ENCODE measurements at places on chromosomes 1 and 21.

DNA sequence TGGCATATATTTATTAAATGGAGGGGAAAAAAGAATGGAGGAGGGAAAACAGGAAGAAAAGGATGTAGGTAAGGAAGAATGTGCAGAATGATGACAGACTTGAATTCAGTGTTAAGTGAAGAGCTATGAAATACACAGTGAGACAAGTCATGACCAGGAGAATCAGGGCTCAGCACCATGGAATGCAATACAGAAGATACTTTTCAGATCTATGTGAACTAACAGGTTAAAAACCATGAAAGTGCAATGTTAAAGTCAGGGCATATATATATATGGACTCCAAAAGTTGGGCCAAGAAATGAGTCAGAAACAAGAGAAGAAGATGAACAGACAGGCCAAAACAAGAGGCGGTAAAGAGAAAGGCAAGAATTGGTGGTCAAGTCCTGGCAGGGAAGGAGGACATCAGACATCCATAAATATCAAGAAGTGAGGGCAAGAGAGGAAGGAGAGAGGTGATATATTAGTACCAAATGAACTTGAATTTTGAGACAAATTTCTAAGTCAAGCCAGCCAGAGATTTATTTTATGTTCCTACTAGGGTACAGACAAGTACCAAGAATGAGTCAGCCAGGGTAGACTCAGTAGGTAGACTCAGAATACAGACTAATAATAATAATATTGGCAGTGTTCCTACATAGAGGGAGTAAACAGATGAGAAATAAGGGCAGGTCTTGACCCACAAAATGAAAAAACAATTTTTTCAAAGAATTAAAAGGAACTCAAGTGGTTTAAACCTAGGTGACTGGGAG, 39.5 kb upstream of the MCOLN3 start:
- no peak for DNase-seq

DNA sequence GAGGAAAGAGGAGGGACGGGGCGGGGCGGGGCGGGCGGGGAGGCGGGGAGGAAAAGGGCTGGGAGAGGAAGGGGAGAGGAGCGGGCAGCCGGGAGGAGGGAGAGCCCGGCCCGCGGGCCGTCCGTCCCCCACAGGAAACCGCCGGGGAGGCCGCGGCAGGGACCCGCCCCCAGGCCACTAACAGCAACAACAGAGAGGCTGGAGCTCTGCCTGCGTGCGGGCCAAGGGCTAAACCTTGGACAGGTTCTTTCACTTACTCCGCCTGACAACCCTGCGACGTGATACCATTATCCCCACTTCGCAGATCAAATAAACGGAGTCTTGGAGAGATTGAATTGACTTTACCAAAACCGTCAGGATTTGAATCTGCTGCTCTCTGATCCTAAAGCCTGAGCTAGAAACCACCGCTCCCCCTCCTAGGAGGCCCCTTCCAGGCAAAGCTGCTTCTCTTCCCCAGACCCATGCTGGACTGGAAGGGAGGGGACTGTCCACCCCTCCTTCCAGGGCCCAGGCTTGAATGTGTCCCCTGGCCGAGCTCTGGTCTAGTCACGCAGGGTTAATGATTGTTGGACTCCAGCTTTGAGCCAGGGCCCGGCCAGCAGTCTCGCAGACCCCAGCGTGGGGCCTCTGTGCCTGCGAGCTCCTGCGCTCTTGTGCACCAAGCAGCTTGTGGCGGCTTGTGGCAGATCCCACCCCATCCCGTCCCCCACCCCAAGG, at the start of gene EVA1B:
TSS of gene EVA1B (minus strand) at position 10 of the 717 bp plus-strand sequence. CDS start 608 bp downstream, outside the sequence.
- DNase-seq = peak; percentile 70

GRCh38 chr1:39733161-39733560, 5.5 kb upstream of the PPIE start:
- no peak for DNase-seq

DNA sequence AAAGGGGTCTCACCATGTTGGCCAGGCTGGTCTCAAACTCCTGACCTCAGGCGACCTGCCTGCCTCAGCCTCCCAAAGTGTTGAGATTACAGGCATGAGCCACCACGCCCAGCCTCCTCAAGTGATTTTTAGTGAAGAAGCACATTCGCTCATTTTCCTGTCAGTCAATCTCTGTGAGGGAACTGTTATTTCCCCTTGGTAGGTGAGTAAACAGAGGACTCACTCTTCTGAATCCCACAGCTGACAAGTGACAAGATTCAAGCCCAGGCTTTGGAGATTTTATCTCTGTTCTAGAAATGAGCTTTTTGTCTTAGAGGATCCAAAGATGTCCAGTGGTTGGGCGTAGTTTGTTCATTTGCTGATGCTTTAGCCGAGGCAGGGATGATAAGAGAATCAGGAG, 43.9 kb upstream of the TACSTD2 start:
- no peak for DNase-seq

GRCh38 chr1:34479731-34480130, 275.1 kb upstream of the GJB5 start:
- DNase-seq = no peak

- peak; percentile 71 for DNase-seq
Measured at GRCh38 chr1:212760126-212760823, 31.3 kb downstream of the NSL1 start.

GRCh38 chr1:9086796-9087195, 17.4 kb upstream of the SLC2A5 start:
- DNase-seq = no peak

DNA sequence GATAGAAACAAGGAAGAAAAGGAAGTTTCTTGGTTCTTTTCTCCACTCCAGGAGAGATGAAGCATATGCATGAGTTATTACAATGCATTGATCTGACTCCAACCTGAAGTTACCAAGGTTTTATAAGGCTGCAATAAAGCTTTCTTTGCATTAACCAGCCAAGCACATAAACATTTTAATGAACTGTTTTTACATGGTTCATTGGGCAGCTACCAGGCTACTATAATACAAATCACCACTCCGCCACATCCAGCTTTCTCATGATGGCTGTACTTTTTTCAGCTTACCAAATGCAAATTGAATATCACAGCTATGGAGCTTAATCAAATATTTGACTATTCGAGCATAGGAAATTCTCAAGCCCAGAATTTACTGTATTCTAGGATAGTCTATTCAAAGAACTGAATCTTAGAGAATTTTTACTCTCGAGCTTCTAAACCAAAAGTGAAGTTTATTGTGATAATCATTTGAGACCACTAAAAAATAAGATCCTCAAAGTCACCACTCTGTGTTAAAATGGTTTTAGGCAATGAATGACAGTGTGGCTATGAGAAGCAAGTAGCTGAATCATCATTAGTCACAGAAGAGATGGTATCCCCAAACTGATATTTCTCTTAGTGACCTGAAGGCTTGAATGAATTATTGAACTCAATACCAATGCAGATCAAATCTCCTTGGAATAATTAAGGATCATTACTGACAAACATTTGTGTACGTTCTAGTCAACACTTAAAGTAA, 58.6 kb upstream of the ZNF281 start:
- DNase-seq = no peak

GRCh38 chr1:171643156-171643555, 9.3 kb downstream of the MYOC start:
- DNase-seq = no peak

DNA sequence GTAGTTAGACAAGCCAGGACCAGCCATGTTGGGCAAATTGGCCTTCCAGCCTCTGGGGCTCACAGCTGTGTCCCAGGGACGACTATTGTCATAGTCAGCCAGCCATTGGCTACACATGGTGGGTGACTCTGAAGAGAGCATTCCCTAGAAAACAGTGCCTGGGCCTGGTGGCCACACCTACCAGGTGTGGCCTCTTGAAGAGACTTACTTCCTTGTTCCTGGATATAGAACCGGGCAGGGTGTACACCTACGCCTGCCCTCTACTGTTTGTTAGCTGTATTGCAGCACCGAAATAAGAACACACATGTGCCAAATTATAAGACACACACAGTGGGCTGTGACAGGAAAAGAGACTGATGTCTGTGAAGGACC, 134.6 kb upstream of the ARHGEF16 start:
- peak; percentile 30 for DNase-seq

DNA sequence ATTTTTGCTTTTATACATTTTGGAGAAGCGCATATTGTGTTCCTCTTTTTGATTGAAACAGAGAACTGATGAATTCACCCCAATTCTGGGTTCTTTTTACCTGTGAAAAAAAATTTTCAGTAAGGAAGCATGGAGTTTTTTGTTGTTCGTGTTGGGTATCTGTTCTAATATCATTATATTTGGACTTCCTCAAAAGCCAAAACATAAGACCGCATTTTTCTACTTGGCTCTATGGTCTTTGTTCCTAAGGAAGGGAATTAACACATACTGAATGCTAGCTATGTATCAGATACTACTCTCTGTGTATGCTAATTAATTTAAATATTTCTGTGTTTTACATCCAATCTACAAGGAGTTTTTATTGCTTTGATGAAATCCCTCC, 12.9 kb downstream of the EPB41 start:
- no peak for DNase-seq

DNA sequence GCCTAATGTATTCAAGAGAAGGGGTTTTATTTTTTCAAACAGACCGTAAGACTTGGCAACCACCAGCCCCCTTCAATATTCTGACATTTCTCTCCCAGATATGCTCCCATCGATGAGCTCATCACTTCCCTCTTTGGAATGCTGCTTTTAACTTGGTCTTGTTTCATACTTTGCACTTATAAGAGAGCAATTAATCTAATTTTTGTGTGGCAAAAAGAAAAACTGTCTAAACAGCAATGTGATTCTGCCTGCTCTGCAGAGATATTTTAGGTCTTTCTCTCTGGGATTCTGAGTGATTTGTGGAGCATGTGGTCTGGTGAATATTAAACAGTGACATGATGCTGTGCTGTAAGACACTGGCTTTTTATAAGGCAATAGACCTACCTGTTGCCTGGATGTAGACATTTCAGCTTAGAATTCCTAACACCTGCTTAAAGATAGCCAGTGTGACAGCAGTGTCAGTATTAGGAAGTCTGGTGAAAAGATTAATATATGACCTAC, 284.8 kb downstream of the BACH1 start:
- no peak for DNase-seq

GRCh38 chr1:63868268-63868781, 94.5 kb downstream of the ROR1 start:
- DNase-seq = no peak

DNA sequence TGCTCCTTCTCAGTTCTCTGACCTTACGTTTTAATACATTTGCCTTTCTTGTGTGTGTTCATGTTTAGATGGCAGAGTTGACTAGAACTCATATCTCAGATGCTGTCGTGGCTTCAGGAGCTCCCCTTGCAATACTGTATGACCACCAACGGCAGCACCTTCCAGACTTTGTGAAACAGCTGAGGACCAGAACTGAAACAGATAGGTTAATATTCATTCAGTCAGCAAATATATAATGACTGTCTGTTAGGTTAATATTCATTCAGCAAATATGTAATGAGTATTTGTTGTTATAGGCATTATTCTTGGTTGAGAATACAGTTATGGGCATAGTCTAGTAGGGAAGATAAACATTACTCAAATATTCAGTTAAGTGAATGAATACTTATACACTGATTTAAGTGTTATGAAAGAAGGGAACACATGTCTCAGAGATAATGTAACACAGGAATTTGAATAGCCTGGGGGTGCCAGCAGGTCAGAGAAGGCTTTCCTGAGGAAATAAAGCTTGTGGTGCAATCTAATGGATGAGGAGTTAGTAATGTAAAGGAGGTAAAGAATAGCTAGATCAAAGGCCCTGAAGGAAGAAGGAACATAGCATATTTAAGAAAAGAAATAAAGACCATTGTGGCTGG, 88.5 kb downstream of the CEP350 start:
- no peak for DNase-seq

GRCh38 chr21:43717967-43718871, 710 bp upstream of the PDXK start:
- no peak for DNase-seq

DNA sequence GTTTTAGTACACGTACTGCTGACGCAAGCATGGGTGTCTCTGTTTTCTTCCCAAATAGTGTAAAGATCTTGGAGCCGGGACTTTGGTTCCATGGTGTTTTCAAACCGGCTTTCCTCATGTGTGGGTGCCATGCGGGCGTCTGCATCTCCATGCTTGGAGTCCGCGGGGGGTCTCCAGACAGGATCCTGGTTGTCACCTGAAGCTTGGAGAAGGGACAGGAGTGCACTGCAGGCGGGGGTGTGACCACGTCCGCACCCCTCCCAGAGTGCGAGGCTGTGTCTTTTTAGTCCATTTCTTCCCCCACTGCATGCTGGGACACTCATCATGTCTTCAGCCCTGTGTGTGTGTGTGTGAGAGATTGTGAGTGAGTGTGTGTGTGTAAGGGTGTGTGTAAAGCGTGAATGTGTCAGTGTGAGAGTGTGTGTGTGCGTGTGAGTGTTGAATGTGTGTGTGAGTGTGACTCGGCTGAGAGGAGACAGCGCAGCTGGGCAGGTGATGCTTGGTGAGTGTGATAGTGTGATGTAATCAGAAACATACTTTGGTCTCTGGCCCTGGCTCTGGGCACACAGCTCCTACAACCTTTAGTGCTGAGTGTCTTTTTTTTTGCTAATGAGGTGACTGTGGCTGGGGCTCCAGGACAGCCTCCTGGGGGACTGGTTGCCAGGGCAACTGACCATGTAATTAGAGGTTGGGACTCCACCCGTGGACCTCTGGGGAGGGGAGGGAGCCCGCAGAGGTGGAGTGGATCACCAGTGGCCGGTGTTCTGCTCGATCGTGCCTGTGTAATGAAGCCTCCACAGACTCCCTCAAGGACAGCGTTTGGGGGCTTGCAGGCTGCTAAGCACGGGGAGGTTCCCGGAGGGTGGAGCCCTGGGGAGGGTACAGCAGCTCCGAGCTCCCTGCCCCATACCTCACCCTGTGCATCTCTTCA, 55.1 kb downstream of the AGPAT3 start:
- no peak for DNase-seq

DNA sequence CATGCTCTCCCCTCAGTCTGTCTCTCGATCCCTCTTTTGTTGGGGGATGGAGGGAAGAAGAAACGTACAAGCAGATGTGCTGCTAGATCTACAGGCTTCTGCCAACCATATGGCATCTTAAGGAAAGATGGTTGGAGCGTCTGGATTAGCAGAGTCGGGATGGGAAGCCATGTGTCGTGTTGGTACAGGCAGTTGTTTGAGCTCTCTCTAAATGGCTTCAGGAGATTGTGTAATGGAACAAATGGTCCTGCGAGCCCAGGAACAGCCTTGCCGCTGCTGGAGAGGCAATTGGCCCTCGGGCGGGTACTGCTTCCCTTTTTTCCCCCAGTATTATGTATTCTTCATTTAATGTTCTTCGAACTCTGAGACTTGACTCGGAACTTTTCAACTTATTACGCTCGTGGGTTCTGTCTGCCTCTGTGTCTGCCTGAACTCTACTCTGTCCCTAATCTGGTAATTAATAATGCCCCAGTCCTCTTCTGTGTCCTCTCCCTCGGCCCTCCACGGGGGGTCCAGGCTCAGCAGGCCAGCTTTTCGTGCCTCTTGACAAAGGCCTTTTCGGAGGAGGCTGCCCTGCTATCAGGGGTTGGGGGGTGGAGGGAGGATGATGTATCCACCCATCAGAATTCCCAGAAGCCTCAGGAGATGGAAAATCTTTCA, 215.3 kb downstream of the SDCCAG8 start:
- DNase-seq = no peak

- DNase-seq = no peak
Measured at GRCh38 chr1:47635597-47635996, 197.8 kb downstream of the FOXD2 start.

- DNase-seq = no peak
Measured at GRCh38 chr1:11930571-11931445, 3.7 kb upstream of the PLOD1 start.
